ENCODE measurements at places on chromosomes 12 and 14.
A peak's percentile ranks its signal among the peaks of the same experiment; 100 is the strongest.

- no peak for DNase-seq
Measured at GRCh38 chr12:125336246-125336645, 271.0 kb downstream of the AACS start.

GRCh38 chr12:112998987-112999767 is 20.9 kb downstream of the OAS2 start:
- no peak for DNase-seq

GRCh38 chr12:106586278-106586802 is 3.5 kb downstream of the RFX4 start:
- no peak for DNase-seq

GRCh38 chr14:99182548-99183250 is 89.3 kb downstream of the BCL11B start:
- no peak for DNase-seq

- no peak for DNase-seq
Measured at GRCh38 chr14:86510491-86510890, 980.5 kb downstream of the FLRT2 start.

- DNase-seq, result peak; percentile 17
Measured at GRCh38 chr14:69708586-69709560, 58.1 kb upstream of the SRSF5 start.

DNA sequence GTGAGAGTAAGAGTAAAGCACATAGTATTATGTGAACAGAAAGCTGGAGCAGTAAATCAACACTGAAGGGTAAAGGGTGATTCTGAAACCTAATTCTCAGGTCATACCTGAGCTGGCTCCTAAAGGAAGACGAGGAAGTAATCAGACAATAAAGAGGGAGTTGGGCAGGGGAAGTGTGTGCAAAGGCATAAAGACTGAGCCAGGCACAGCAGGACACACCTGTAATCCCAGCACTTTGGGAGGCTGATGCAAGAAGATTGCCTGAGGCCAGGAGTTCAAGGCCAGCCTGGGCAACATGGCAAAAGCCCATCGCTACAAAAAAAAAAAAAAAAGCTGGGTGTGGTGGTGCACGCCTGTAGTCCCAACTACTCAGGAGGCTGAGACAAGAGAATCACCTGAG is 9.6 kb downstream of the ARF3 start:
- DNase-seq, result no peak

DNA sequence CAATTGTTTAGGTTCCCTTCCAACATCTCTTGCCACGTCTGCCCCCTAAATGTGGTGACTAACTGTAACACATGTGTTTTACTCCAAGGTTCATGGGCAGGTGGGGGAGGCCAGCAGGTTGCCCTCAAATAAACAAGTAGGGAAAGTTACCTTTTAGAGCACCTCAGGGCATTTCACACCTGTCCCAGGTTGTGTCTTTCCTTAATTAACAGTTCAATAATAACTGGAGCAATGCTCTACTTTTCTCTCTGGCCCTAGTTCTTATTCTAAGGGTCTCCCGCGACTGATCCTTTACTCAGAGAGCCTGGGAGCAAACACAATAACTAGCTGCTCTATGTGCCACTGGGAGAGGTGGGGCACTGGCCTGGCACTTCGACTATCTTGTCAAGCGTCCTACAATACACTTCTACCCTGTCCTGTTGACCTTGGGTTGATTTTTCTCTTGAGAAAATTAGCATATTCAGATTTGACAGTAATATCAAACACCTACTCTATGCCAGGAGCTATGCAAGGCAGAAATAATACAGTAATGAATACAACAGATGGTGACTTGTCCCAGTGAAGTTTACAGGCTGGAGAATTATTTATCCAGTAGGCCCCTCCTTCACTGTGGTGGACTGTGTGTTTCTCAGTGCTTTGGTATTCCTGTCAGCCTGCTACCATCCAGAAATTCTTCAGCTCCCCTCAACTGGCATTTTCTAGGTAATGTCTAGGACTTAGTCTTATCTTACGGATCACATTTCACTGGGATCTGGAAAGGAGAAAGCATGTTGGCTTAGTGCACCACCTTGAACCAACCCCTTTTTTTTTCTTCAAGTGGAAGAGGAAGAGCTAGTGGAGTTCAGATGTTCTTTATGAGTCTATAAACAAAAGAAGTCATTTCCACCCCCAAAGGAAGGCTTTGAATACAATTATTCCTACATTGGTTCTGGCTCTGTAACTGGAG is 202.6 kb downstream of the CRADD start:
- peak; percentile 89 for DNase-seq

- no peak for DNase-seq
Measured at GRCh38 chr12:3272958-3273357, 195.8 kb downstream of the TSPAN9 start.

DNA sequence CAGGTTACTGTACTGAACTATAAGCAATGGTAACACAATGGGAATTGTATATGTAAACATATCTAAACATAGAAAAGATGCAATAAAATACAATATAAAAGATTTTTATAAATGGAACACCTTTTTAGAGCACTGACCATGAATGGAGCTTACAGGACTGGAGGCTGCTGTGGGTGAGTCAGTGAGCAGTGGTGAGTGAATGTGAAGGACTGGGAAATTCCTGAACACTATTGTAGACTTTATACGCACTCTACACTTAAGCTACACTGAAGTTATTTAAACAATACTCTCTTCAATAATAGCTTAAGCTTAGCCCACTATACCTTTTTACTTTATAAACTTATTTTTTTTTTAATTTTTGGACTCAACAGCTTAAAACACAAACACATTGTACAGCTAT is 313.5 kb downstream of the KCNC2 start:
- DNase-seq, result peak; percentile 60

GRCh38 chr12:43812057-43812456 is 5.9 kb upstream of the TWF1 start:
- DNase-seq, result no peak

DNA sequence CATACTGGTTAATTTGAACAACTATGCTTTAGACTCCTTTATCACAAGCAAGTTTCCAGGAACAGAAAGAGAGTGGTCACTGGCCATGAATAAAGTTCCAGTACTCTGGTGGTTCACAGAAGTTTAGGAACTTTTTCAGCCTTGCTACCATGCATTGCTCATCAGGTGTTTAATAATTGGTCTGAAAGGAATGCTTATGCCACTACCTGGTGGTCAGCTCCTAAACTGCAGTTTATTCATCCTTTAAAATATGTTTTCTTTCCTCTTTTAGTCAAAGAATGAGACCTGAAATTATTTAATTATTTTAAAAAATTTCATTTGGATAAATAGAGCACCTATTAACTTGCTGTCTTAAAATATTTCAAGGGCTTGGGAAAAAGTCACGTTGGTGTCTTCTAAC is 260.1 kb upstream of the OR4E1 start:
- DNase-seq, result peak; percentile 26

DNA sequence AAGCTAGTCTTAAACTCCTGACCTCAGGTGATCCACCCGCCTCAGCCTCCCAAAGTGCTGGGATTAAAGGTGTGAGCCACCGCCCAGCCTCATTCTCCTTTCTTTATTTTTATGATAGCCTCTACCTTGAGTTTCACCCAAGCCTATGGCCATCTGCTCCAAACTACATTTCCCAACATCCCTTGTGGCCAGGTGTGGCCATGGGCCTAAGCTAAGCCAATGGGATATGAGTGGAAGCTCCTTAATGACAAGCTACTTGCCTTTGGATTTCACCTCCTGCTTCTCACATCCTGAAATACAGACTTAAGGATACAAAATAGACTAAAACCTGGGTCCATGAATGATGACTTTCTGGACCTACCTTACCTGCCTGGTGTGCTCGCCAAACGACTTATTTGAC is 46.2 kb downstream of the DPF3 start:
- no peak for DNase-seq

DNA sequence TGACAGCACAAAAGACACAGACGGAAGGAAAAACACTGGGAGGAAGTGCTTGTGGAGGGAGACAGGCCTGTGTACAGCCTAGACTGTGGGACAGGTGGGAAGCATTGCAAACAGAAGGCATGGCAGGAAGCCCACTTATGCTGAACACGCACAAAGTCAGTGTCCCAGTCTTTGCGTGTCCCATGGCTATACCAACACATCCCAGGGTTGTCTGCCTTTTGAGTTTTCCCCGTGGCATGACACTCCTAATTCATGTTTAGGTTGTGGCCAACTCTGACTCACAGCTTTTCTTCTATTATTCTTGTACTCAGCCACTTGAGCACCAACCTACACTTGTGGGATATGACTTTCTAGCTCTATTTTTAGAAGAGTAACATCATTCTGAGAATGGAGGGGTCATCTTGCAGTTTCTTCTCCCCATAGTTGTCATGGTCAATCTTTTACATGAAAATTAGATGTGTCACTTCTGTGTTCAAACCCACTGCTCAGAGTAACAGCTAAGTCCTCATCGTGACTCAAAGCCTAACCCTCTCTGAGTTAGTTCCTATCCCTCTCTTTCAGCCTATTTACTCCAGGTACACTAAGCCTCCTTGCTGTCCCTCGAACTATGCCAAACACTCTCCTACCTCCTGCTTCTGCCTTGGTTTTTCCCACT is 27.5 kb upstream of the JPH4 start:
- peak; percentile 44 for DNase-seq

GRCh38 chr14:69059658-69060623 is 80.8 kb upstream of the ACTN1 start:
- DNase-seq, result peak; percentile 73

- no peak for DNase-seq
Measured at GRCh38 chr14:92409043-92409442, 86.1 kb downstream of the SLC24A4 start.

- DNase-seq, result peak; percentile 91
Measured at GRCh38 chr14:52918486-52918885, 32.4 kb downstream of the FERMT2 start.

- no peak for DNase-seq
Measured at GRCh38 chr12:57534250-57534649, 11.6 kb downstream of the MBD6 start.

DNA sequence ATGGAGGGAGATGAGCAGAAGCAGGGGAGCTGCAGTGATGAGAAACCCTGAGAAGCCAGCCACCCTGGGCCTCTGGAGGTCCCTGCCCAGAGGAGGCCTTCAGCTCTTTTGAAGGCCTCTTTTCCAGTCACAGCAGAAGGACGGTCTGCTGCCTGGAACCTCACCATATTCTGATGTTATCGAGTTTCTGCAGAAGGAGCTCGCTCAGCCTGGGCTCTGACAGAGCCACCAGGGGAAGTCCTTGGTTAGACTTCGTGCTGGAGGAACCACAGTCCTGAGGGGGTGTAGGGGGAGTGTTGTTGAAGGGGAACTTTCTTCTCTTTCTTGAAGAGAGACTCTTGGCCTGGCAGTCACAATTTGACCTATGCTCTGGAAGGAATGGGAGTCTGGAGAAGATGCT is 25.1 kb upstream of the BATF start:
- DNase-seq, result no peak

GRCh38 chr14:29810682-29811081 is 117.0 kb downstream of the PRKD1 start:
- no peak for DNase-seq

- DNase-seq, result no peak
Measured at GRCh38 chr12:7864601-7865150, 8.0 kb downstream of the SLC2A14 start.

GRCh38 chr12:104331376-104331775 is 27.8 kb downstream of the EID3 start:
- no peak for DNase-seq

All from kidney tubule cell (primary cell).